ENCODE measurements at places on chromosomes 5 and 9. TPM values are rescaled to one million over a fixed set of nuclear protein-coding genes. Genes with fewer than 3 reads are reported as not detected.

GRCh38 chr5:151663617-151664293 is 23.0 kb downstream of the SPARC start:
- DNase-seq = peak; percentile 33

GRCh38 chr9:133346021-133346785 is 1.7 kb downstream of the MED22 start:
- no peak for DNase-seq

- no peak for DNase-seq
Observed at GRCh38 chr5:84862132-84862531, 477.5 kb upstream of the EDIL3 start.

ZBTB5 gene
- total RNA-seq = 10.0 TPM

DNA sequence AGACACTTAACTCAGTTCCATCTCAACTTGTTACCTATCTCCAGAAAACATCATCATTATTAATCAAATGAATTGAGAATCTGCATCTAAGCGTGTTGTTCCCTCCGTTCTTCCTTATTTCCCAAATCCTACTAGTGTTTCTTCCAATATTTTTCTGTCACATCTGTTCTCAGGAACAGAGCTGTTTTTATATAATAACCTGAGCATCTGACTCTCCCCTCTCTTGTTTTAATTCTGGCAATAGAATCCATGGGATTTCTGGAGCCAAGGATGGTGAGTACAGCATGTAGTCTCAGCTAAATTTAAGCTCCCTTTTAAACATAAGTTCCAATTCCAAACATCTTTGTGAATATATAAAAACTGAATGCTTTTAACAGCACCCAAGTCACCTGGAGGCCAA is 558.3 kb downstream of the DTWD2 start:
- DNase-seq = no peak

RPS14 gene
- 2,034 TPM for total RNA-seq

DNA sequence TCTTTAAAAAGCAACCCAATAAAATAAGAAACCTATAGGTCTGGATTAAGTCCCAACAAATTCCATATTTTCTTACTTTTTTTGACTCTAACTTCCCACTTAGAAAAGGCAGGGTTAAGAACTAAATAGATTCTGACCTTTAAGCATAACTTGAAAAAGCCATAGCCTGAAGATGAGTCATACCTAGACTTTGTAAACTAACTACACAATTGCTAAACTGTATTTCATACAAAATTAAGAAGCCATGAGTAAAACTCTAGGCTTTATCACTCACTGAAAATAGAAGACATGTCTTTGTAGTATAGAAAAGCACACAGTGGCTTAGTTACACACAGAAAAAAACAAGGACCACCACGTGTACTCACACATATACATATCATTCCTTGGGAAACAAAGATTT is 51.5 kb downstream of the MLLT3 start:
- peak; percentile 16 for DNase-seq

TTC39B gene
- total RNA-seq = 5.4 TPM

DNA sequence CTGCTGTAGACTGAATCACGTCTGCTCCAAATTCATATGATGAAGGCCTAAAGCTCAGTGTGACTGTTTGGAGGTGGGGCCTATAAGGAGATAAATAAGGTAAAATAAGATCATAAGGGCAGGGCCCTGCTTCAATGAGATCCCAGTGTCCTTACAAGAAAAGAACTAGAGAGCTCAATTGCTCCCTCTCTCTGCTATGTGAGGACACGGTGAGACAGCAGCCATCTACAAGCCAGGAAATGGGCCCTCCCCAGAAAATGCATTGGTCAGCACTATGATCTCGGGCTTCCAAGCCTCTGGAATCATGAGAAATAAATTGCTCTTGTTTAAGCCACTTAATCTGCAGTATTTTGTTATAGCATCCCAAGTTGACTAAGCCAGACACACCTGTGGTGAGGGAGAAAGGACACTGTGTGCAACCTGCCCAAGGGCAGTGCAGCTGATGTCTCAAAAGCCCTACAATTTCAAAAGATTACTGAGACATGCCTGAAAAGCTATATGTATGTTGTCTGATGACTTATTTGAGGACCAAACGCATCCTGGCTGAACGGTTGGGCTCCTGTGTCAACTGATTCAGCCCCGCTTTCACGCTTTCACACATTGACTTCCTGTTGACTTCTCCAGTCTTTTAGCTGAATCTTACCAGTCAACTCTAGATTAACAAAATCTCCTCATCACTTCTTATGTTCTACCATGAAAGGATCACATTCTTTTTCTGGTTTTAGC is 13.2 kb downstream of the GZMK start:
- DNase-seq = peak; percentile 7

GRCh38 chr9:133035669-133036068 is 4.9 kb downstream of the GTF3C5 start:
- DNase-seq = no peak

TUSC1 gene
- 12.1 TPM for total RNA-seq

Measured in endothelial cell of umbilical vein (primary cell).